Epithelial cell of alveolus of lung (primary cell): ENCODE measurements at places on chromosomes 5 and 9. TPM values are rescaled to one million over a fixed set of nuclear protein-coding genes. Genes with fewer than 3 reads are reported as not detected.

The ARL15 gene
- total RNA-seq = 10.7 and 17.5 TPM in 2 replicates

The ENTREP1 gene
- total RNA-seq = not detected in 2 replicates

The KCNV2 gene
- total RNA-seq = not detected in 2 replicates

The C5orf52 gene
- total RNA-seq = not detected in 2 replicates

The CDC20B gene
- under 0.01 TPM in 1 of 2 replicates, not detected in the other for total RNA-seq

The CDX1 gene
- total RNA-seq = 0.78 TPM in 1 of 2 replicates, not detected in the other

The GABRP gene
- not detected in 2 replicates for total RNA-seq

The ZNF618 gene
- 11.4 and 19.6 TPM in 2 replicates for total RNA-seq

The HNRNPA0 gene
- 11.5 and 15.0 TPM in 2 replicates for total RNA-seq

The SPATA31E1 gene
- total RNA-seq = not detected in 2 replicates

The NMUR2 gene
- total RNA-seq = 0.24 TPM in 1 of 2 replicates, not detected in the other
